ENCODE measurements at places on chromosomes 1 and 21.

GRCh38 chr1:66931590-66931989 is 6.8 kb downstream of the MIER1 start:
- no peak for DNase-seq

GRCh38 chr1:200306944-200307754 is 102.7 kb downstream of the ZNF281 start:
- peak; percentile 46 for DNase-seq

GRCh38 chr1:171116676-171117075 is 26.0 kb downstream of the FMO3 start:
- no peak for DNase-seq

GRCh38 chr21:15626031-15626430 is 103.8 kb upstream of the USP25 start:
- no peak for DNase-seq

DNA sequence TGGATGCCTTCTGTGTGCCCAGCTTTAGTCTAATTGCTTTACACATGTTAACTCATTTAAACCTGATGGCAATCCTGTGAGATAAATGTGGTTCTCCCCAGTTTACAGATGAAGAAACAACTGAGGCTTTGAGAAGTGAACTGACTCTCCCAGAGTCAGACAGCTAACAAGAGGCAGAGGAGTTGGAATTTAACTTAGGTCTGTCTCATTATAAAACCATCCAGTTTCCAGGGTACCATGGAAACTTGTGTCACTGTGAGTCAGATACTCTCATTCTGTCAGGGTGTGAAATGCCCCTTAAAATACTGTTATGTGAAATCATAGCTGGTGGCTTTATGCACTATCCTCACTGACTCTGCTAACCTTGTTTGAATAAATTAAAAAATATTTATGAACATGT is 206.6 kb downstream of the PBX1 start:
- no peak for DNase-seq
